ENCODE measurements at places on chromosomes 12 and 14.

DNA sequence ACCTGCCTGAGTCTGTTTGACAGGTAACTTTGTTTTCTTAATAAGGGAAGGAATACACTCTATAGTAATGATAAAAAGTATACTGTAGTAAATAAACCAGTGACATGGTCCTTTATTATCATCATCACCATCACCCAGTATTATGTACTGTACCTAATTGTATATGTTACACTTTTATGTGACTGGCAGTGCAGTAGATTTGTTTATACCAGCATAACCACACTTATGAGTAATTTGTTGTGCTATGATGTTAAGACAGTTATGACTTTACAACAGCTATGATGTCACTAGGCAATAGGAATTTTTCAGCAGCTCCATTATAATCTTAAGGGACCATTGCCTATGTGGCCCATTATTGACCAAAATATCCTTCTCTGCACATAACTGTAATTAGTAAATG lies 155.0 kb downstream of the NUBPL start:
- no peak for DNase-seq

DNA sequence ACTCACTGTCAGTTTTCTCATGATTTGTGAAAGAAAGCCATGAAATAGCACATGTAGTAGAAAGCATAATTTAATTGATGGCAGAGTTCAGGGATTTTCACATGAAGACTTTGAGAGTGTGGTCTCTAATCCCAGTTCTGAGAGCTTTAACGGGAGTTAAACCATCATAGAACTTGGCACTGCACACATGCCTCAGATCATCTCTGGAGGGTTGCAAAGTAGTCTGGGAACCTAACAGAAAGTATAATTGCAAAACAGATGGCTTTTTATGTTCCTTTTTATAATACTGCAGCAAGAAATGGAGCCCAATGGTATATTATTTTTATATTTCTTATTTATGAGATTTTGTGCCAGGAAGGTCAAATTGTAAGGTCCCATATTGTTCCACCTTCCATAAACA lies 77.9 kb downstream of the BHLHE41 start:
- DNase-seq, result no peak

DNA sequence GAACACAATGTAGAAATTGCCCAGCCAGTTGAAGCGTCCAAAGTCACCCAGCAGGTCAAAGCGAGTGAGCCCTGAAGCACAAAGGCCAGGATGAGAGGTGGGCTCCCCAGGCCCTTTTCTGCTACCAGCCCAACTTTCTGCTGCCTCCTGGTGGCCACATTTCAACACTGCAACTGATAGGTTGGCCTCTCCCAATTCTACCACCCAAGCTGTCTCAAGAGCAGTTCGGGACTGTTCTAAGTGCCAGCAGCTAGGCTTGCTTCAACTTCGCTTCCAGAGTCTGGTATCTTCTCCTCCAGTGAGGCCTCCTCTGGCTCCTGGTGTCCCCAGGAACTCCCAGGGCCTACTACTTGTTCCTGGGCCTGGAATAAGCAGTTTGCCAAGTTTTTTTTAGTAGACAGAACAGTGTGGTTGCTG lies 3.4 kb upstream of the DHH start:
- DNase-seq, result no peak

- no peak for DNase-seq
Measured at GRCh38 chr12:122855928-122856831, 20.9 kb downstream of the HIP1R start.

DNA sequence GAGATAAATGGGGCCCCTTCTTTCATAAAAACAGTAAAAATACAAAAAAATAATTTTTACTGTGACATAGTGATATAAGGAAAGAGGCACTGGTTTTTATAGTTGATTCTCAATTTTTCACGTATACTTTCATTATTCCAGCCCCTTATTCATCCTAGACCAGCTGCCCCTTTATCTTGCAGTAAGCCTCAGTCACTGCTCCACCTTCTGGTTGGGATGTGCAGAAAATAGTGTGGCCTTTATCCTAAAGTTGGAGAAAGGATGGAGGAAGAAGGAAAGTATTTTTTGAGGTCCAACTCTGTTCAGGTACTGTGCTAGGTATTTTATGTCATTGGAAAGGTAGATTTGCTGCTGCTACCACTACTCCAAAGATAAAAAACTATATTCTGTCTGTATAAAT lies 172.7 kb downstream of the ANO6 start:
- DNase-seq, result no peak

DNA sequence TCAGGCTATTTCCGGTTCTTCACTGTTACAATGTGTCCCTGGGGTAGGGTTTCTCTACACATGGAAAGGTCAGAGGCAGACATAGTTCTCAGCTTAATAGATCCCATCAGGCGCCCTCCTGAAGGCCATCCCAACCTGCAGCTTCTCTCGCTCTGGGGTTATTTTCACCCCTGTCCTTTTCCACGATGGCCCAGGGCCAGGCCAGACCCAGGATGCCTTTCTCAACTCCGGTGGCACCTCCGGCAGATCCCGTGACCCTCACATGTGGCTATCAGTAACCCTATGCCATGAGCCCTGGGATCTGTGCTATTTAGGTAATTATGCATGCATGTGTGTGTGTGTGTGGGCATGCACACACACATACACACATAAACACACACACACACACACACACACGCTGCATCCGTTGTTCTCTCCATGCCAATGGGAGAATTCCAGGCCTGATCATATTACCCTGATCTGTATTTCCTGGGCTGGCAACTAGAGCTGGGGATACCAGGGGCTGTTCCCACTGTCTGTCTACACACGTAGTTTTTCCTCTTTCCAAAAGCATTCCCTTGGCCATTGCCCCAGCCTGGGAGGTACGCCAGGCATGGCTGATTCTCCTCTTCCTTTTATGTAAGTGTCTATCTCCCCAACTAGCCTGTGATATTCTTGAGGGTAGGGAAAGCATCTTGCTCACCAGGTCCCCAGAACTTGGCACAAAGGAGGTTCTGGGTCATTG lies 51.2 kb upstream of the NOS1 start:
- DNase-seq, result no peak

DNA sequence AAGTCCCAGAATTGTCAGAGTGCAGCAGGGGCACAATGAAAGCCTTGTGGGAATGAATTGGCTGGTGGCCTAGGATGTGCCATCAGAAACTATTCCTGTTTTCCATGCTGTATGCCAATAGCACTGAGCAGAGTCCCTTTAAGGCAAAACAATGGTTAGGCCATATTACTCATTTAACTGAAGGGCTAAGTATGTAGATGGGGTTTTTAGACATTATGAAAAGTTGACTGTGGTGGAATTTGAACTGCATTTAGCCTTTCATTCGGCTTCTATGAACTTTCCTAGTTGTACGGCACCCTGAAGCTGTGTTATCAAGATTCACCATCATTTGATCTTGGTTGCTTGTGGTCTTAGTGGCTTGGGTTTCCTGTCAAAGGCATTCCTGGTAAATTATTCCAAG lies 24.8 kb downstream of the IL26 start:
- no peak for DNase-seq

DNA sequence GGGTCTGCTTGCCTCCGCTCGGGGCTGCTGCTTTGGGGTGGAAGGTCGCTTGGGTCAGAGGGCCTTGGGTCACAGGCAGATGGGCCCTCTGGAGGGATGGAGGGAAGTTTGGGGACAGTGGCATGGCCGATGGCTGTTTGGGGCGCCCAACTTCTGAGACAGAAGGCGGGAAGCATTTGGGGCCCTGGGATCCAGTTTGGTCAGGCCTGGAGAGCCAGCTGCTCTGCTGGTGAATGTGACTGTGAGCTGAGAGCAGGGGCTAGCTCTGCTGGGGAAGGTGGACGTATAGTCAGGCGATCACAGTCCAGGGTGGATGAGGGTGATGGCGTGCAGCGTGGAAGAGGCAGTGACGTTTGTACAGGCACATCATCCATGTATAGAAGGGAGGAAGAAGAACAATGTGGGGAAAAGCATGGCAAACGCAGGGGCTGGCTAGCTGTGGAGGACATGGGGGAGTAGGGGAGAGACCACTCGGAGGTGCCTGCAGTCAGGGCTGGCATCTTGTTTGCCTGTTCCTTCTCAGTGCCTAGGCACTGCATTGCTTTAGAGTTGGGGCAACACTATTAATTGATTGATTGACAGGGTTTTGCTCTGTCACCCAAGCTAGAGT lies 57.5 kb downstream of the TSPAN9 start:
- no peak for DNase-seq

DNA sequence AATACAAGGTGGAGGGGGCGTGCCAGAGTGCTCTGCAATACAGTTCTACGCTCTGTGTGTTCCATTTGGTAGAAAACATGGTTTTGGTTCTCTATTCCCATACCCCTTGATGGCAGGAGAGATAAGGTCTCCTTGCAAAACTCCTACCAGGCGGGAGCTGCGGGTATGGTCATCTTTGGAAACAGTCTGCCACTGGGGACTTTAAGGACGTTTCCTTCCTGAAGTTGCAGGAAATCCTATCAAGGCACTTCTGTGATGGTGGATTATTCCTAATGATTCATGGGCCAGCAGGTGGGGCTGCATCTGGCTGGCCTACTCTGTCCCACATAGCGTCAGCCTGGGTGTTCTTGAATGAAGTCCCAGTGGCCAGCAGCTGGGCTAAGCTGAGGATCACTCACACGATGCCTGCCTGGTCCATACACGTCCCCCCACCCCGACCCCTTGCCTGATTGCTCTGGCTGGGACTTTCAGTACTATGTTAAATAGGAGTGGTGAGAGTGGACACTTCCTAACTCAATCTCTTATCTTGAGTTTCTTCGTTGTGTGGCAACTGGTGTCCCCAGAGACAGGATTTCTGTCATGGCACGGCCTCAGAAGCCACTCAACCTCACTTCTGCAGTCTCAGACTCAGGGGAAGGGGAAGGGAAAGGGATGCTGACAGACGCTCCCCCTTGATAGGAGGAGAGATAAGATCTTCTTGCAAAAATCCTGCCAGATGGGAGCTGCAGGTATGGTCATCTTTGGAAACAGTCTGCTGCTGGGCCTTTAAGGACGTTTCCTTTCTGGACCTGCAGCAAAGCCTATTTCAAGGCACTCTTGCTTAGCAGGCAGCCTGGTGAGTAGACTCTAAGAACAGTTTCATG lies 61.0 kb upstream of the FKBP4 start:
- DNase-seq, result peak; percentile 29

GRCh38 chr12:68609998-68610369 lies 715 bp upstream of the RAP1B start:
- no peak for DNase-seq

DNA sequence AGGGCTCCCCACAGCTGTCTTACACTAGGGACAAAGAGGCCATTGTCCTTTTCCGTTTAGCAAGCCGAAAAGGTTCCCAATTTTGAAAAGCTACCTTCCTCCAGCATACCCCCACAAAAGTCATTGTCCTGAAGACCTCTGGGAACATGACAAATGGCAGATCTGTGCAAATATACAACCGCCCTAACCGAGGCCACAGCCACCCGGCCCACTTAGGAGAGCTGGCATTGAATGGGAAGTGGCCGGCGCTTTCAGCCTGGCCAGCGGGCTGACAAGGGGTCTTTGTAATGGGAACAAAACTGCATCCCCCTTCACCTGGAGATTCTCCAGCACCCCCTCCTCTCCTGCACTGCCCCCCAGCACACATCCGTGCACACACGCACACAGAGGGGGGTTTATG lies 48.1 kb upstream of the VASH1 start:
- DNase-seq, result no peak

DNA sequence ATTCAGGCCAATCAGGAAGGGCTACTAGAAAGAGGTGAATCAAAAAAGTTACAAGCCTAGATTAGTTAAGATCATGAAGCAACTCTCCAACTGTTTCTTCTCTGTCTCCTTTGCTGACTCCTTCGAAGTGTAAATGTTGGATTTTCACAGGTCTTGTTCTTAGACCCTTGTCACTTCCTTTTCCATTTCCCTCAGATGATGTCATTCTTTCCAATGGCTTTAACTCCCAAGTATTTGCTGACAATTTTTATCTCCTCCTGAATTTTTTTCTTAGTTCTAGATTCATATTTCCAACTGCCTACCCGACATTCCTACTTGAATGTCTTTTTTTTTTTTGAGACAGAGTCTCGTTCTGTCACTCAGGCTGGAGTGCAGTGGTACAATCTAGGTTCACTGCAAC lies 10.8 kb downstream of the GAS2L3 start:
- no peak for DNase-seq

- no peak for DNase-seq
Measured at GRCh38 chr12:124650912-124651311, 83.5 kb upstream of the NCOR2 start.

DNA sequence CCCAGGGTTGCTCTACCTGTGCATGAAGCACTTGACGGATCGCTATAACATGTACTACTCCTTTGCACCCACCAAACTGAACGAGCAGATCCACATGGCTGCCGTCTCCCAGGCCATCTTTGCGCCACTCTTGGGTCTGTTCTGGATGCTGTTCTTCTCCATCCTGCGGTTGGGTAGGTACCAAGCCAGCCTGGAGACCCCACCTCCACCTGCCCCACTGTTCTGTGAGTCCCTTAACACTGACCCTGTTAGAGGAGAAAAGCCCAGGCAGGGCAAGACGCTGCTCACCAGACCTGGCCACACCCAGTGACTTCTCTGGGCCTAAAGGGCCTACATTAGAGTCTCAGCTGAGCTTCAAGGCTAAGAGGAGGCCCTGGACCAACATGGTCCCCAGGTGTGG lies 21.7 kb downstream of the NGB start:
- DNase-seq, result no peak

DNA sequence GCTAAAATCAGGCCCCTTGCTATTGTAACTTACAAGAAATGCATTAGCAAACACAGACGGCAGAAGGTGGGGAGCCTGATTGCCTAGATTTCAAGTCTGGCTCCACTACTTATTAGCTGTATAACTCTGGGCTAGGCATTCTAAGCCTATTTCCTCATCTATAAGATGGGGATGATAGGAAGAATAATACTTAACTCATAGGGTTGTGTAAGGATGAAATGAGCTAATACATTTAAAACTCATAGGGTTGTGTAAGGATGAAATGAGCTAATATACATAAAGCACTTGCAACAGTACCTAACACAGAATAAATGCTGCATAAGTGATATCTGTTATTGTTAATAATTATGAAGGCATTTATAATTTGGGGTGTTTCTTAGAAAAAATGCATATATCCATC lies 60.1 kb upstream of the DIO2 start:
- DNase-seq, result no peak

DNA sequence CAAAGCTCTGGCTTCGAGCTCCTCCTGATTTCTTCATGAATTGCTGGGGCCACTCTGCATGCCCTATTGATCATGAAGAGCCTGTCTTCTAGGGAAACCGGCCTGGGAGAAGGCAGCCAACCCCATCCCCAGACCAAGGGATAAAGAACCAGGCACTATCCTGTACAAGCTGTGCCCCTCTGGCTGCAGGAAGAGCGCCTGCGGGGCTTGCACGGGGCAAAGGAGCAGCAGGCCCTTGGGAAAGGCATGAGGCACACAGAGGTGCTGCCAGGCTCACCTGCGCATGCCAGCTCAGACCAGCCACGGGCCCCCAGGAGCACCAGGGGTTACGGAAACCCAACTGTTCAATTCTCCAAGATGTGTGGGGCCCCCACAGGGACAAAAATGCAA lies 2.1 kb downstream of the ITPK1 start:
- no peak for DNase-seq

Measured in NCI-H774 (cell line).